ENCODE measurements at places on chromosomes 16 and 17.

- peak; percentile 74 for DNase-seq
Measured at GRCh38 chr17:16013943-16014407, 14.4 kb downstream of the TTC19 start.

DNA sequence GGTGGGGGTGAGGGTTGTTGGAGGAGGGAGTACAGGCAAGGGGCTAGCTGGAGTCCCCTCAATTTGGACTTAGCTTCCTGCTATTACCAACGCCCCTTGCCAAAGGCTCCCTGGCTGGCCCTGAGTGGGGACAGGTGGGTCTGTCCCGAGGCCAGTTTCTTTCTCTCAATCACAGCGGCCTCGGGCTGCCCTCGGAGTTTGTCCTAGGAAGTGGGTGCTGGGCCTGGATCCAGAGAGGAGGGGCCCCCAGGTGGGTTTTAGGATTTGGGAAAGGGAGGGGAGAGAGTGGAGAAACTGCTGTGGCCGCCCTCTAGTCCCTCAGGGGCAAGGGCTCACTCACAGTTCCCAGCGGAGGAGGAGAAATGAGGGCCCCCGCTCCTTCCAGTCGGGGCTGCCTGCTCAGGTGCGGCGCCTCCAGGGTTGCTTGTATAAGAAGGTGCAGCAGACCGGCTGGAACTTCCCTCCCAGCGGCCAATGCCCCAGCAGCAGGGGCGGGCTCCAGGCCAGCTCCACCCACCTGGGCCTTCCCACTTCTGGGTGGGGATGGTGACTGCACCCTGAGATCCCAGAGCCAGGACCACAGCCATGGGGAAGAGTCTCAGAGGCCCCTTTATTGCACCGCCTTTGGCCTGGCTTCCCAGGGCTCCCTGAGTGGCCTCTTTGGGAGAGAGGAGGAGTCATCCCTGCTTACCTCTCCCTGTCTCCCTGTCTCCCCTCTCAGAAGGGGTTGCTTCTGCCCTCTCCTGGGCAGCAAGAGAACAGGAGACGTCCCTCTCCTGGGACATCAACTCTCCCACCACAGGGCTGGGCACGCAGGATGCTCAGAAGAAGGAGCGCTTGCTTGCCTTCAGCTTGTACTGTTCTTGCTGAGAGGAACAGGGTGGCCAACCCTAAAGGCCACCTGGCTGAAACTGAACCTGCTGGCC, 112.0 kb upstream of the SMURF2 start:
- peak; percentile 73 for DNase-seq

- peak; percentile 75 for DNase-seq
Measured at GRCh38 chr17:50479522-50480141, 972 bp downstream of the RSAD1 start.

- DNase-seq: no peak
Measured at GRCh38 chr17:57718878-57719277, 26.2 kb downstream of the CCDC182 start.

DNA sequence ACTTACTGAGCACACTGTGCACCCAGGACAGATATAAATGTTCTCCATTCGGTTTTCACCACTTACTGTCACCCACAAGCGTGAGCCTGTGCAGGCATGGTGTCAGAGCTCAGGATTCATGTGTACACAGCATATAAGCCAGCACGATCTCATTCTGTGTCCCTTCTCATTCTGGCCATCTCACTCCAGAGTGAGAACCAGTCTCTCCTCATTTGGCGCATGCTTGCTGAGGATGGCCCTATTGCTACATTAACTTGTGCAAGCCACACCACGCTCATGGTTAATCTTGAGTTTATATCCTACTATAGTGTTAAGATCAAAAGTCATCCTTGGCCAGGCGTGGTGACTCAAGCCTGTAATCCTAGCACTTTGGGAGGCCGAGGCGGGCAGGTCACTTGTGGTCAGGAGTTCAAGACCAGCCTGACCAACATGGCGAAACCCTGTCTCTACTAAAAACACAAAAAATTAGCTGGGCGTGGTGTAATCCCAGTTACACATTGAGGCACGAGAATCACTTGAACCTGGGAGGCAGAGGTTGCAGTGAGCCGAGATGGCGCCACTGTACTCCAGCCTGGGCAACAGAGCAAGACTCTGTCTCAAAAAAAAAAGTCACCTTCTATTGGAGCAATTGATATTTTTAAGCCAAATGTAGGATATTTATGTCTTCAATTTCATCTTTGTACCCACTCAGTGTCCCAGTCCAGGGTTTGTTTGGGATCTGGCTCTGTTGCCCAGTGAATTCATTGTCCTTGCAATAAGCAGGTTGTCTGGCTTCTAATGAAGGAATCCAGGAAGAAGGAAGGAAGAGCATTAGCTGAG, 20.9 kb downstream of the SOCS1 start:
- DNase-seq: no peak

- DNase-seq: no peak
Measured at GRCh38 chr16:81532491-81533174, 88.0 kb downstream of the CMIP start.

- no peak for DNase-seq
Measured at GRCh38 chr17:16383772-16384287, 2.9 kb downstream of the UBB start.

DNA sequence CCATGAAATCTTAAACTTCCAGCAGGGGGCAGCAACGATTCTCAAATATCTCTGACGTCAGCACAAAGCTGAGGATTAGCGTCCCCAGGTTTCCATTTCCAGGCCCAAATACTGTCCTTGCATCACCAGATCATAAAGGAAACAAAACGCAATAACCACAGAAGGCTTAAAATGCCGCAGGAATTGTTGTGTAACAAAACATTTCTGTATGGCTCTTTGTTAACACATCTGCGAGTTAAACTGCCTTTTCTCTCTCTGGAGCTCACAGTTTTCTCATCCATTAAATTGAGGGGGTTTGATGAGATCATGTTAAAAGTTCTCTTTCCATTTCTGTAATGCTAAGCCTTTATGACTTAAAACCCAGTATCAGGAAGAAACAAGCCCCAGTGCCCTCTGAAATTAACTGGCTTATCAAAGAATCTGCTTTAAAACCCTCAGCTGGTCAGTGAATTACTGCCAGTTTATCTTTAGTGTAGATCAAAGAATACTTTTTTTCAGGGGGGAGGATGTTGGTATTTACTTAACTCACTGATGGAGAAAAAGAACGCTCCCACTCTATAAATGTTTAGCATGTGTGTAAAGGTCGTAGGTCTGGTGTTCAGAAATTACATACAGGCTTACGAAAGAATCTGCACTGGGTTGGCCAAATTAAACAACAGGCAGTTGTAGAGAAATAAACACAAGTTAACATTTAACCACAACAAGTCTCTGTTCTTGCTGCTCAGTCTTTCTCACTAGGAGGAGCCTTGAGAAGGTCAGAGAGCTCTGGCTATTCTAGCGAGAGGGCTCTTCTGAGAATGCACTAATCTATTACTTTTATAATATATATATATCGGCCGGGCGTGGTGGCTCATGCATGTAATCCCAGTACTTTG, 10.6 kb upstream of the TERF2 start:
- peak; percentile 92 for DNase-seq

DNA sequence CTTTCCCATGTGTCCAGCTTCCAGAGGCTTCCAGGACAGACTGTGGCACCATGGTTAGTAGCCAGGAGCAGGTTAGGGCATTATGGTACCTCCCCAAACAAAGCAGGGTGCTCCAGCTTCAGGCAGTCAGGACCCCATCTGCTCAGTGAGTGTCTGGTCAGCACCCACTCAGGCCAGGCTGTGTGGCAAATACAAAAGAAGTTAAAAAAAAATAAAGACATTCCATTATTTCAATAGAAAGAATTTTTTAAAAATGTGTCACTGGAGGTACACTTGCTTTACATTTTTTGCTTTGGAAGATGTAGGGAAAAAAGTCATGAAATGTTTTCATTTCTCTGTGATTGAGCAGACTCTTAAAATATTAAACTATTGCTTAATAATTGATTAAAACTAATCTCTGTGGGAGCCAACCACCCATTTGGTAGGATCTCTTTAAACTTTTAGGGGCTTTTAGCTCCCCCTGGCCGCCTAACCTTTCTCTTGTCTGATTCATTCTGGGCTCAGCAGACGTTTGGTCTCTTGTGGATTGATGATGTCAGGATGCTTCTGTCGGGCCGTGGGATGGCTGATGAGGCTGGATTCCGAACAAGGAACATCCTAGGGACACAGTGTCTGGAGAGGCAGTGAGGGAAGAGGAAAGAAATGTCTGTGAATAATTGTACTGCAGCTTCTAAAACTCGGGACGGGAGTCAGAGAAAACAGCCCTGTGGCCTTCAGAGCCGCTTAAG, 28.4 kb upstream of the NPTX1 start:
- peak; percentile 83 for DNase-seq

GRCh38 chr16:57966204-57966771, 4.6 kb downstream of the CNGB1 start:
- no peak for DNase-seq

DNA sequence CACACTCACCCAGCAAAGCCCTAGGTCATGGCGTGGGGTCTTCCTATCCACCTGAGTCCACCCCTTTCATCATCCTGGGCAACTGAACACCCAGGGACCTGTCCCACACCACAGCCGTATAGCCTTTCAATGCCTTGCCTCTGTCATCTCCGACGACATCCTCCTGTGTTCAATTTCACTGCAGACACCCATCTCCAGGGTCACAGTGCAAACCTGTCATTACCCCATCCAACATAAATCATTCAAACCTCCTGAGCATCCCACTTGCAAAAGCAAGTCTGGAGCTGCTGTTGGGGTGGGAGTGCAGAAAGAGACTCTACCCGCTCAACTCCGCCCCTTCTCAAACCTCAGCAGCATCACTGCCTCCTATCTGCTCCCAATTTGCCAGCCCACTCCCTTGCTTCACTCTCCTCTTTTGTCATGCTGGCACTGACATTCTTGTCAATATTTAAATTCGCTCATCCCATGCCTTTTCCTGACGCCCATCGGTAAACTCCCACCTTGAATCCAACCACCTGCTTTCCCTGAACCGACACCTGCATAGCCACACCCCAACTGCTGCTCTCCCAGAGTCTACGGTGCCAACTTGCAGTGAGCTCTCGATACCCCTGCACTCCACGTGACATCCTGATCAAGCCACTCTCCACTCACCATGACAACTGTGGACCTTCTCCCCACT, 37.0 kb downstream of the MARF1 start:
- DNase-seq: no peak

GRCh38 chr17:75338335-75338734, 49.1 kb upstream of the SLC25A19 start:
- DNase-seq: peak; percentile 52

GRCh38 chr17:36625188-36625587, 23.8 kb downstream of the MRM1 start:
- DNase-seq: no peak

DNA sequence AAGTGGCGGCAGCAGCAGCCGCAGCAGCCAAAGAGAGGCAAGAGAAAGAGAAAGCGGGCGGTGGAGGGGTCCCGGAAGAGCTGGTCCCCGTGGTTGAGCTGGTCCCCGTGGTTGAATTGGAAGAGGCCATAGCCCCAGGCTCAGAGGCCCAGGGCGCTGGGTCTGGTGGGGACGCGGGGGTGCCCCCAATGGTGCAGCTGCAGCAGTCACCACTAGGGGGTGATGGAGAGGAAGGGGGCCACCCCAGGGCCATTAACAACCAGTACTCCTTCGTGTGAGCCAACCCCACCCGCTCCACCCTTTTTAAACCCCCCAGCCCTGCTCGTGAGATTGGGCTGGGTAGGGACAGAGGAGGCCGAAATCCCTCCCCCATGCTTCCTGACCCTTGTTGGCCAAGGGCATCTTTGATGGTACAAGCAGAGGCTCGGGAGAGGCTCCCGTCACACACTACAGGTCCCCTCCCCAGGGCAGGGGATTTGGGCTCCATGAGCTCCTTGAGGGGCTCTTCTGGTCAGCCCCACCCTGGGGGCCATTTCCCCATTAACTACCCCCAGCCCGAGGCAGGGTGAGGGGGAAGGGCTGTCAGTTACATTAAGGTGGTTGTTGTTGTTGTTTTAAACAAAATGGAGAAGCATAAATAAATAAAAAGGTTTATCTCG, 4.6 kb upstream of the ATP2A1 start:
- no peak for DNase-seq

GRCh38 chr16:54385141-54385540, 98.6 kb upstream of the IRX3 start:
- DNase-seq: no peak

DNA sequence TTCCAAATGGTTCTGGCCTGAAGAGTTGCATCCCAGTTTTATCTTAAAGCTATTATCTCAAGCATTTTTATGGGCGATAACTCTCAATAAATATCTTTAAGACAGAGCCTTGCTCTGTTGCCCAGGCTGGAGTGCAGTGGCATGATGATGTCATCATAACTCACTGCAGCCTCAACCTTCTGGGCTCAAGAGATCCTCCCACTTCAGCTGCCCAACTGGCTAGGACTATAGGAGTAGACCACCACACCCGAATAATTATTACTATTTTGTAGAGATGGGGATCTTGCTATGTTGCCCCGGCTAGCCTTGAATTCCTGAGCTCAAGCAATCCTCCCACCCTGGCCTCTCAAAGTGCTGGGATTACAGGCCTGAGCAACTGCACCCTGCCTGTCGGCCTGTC, 26.1 kb upstream of the CYTH1 start:
- DNase-seq: no peak

DNA sequence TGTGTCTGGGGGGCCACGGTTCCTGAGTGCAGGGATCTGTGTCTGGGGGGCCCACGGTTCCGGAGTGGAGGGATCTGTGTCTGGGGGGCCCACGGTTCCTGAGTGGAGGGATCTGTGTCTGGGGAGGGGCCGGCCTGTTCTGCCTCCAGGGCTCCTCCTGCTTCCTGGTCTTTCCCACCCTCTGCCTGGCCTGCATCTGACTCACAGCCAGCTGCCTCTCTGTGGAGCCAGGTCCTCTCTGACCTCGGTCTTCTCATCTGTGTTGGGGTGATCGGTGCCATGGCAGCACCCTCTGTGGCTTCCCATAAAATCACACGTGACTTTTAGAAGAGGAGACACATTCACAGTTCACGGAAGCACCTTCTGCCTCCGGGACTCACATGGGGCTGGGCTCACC, 50.3 kb downstream of the ZFPM1 start:
- DNase-seq: no peak

- DNase-seq: no peak
Measured at GRCh38 chr17:9886141-9886930, 18.7 kb downstream of the RCVRN start.

Measured in fibroblast of skin of abdomen (primary cell).